ENCODE measurements at places on chromosomes 2 and 18.
A peak's percentile ranks its signal among the peaks of the same experiment; 100 is the strongest.

DNA sequence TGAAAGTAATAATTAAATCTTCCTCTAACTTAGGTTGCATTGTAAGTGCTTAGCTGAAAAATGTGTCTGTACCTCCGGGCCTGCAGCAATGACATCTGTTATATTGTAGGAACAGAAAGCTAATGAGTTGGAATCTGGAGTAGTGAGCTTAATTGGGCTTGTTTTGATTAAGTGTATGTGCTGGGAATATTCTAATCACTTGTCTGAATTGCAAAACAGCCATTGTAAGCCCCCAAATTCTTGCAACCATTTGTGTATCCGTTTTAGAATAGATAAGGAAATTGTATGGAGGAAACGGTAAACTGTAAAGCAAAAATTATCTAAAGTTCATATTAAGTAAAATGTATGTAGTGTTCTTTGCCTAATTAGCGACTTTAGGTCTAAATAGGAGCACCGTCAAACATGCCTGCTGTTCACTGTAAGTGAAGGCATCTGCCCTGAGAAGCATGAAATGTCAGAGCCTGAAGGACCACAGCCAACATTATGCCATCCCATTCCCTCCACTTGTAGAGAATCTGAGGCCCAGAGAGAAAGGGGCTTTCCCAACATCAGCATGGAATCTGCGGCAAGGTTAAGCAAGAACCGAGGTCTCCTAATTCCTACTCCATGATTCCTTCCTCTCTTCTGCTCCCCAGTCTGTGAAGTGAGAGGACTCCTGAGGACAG, 466.4 kb downstream of the TDRD15 start:
- DNase-seq: no peak

DNA sequence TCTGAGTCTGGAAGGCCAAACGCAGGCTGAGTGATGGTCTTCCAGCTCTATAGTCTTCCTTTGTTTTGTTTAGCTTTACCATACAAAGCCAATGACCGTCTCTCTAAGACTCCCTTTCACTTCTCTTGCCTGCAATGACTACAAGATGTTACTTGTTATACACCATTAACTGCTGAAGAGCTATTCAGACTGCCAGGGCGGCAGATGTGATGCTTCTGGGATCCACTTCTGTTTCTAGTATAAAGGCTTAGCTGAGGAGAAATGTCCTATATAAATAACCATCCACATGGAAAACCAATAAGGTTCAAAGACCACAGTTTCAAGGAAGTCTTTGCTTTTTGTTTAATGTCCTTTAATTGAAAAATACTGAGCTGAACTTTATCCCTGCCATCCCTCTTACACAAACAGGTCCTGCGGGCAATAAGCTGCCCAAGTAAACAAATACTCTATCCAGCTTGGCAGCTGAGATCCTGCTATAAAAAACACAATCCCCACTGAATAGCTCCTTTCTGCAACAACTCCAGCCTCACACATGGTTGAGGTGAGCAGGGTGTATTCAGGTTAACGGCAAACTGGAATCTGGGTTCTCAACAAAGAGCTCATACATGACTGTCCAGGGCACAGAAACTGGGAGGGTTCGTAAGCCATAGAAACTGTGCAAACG, 124.6 kb downstream of the VIT start:
- DNase-seq: no peak

- no peak for DNase-seq
These were observed 166.2 kb downstream of the PHLPP1 start for GRCh38 chr18:62881509-62882016.

DNA sequence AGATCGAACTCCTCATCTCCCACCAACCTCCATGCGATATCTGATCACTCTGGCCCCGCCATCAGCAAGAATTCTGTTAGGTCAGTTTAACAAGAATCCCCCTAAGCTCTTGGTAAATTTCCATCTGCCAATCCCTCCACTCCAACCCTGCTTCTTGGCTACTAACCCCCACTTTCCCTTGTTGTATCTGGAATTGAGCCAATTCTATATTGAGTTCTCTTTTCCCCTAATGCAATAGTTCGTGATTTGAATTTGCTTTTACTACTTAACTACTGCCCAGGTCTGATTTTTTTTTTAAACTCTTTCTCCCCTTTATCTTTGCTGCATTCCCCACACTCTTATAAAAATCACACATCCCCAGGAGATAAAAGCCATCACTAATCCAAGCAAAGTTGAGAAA, 159.3 kb upstream of the STK17B start:
- no peak for DNase-seq

DNA sequence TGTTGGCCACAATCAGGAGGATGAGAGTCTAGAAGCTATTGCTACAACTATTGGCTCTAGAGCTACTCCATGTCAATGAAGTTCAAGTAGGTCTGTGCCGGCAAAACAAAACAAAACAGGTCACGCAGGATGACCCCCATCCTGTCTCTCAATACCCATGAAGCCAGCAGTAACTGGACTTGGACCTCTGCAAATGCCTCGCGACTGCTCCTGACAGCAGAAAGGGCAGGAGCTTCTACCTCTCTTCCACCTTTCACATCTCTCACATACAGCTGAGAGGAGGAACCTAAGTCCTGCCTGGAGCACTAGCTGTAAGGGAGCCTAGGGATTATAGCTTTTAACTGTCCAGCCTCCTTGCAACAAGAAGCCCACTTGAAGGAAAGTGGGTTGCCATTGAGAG, 16.0 kb downstream of the PRKAG3 start:
- no peak for DNase-seq

- no peak for DNase-seq
These were observed 173.0 kb downstream of the SP3 start for GRCh38 chr2:173792166-173792565.

DNA sequence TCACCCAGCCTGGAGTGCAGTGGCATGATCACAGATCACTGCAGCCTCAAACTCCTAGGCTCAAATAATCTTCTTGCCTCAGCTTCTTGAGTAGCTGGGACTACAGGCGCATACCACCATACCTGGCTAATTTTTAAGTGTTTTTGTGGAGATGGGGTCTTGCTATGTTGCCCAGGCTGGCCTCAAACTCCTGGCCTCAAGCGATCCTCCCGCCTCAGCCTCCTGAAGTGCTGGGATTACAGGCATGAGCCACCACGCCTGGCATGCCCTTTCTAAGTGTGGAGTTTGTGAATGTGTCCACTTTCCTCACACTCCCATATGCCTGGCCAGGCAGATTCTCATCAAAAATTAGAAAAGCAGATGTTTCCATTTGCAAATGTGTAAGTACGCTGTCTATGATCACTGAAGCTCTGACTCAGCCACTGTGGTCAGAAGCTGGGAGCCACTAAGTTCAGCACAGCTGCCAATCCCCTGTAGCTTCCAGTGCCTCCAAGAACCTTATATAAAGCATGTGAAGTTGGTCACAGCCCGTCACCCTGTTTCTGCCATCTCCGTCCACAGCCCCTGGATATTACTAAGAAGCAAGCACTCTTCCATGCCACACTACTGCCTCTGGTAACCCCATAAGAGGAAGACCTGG, 155.4 kb downstream of the FAM210A start:
- peak; percentile 56 for DNase-seq

DNA sequence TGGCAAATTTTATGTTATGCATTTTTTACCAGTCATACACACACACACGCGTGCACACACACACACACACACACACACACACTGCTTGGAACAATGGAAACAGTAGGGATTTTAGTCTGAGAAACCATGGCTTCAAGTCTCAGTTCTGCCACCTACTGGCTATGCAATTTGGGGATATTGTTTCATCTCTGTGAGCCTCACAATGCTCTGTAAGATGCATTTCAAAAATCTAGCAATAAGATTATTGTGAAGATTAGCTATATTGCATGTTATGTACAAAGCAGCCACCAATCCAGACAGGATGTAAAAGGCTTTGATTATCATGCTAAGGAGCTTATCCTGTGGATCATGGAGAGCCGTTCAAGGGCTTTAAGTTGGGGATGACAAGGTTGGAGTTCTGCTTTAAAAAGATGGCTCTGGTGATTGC, 401.4 kb downstream of the NBAS start:
- no peak for DNase-seq

Measured in stimulated activated CD8-positive, alpha-beta memory T cell treated with anti-CD3 and anti-CD28 coated beads, Interleukin-7, amount 100 ng/mL, for 48 hours (primary cell).